ENCODE measurements at places on chromosomes 1 and 21.

GRCh38 chr1:181135437-181135731 lies 46.9 kb downstream of the IER5 start:
- DNase-seq, result peak; percentile 27

GRCh38 chr1:43348343-43348808 lies 10.4 kb upstream of the CDC20 start:
- DNase-seq, result no peak

GRCh38 chr1:234481771-234482170 lies 2.8 kb upstream of the TARBP1 start:
- no peak for DNase-seq

DNA sequence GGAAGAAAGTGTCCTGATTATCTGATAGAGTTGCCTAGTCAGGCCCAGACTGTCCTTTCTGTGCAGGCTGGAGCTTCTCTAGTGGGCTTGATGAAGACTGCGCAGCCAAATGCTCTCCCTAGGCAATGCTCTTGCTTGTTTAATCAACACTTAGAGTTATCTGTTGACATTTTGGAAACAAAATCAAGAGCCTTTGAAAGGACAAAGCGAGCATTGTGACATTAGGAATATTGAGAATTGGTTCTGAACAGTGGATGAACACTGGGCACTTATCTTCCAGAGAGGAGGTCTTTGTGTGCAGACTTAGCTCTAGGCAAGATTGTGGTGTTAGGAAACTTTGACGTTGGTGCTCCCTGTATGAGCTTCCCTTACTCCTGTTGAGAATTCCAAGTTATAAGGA lies 94.5 kb downstream of the DNTTIP2 start:
- no peak for DNase-seq

GRCh38 chr1:201142011-201142848 lies 12.0 kb downstream of the TMEM9 start:
- no peak for DNase-seq

DNA sequence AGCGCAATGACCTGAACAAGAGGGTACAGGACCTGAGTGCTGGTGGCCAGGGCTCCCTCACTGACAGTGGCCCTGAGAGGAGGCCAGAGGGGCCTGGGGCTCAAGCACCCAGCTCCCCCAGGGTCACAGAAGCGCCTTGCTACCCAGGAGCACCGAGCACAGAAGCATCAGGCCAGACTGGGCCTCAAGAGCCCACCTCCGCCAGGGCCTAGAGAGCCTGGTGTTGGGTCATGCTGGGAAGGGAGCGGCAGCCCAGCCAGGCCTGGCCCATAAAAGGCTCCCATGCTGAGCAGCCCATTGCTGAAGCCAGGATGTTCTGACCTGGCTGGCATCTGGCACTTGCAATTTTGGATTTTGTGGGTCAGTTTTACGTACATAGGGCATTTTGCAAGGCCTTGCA lies 5.4 kb upstream of the CCDC28B start:
- DNase-seq, result no peak

DNA sequence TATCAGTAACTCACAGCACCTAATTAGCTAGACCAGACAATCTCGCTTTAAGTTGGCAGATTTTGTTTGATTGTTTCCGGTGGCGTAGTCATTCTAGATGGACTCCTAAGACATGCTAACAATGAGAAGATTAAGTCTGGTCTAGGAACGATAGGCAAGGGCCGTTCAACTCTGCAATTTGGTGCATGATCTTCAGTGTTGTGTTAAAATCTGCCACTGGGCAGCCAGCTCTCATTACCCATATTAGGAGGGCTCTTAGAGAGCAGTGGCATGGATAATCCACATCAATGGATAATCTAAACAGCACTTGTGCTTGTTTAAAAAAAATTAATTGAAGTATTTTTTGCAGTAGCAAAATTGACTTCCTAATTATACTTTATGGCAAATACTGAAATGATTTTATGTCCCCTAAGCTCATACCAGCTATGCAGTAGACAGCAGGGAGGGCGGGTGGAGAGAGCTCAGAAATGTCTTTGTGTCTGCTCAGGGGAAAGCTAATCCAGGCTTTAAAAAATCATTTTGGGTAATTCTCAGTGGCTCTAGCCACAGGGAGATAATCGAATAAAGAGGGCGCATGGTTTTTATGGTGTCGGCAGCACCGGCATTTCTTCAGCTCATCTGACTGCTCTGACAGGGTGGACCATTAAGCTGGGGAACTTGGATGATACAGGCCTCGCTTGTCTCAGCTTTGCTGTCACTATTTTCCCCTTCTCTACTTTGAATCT lies 48.5 kb upstream of the IKBKE start:
- no peak for DNase-seq

GRCh38 chr1:226736001-226736907 lies 2.8 kb downstream of the ITPKB start:
- no peak for DNase-seq

DNA sequence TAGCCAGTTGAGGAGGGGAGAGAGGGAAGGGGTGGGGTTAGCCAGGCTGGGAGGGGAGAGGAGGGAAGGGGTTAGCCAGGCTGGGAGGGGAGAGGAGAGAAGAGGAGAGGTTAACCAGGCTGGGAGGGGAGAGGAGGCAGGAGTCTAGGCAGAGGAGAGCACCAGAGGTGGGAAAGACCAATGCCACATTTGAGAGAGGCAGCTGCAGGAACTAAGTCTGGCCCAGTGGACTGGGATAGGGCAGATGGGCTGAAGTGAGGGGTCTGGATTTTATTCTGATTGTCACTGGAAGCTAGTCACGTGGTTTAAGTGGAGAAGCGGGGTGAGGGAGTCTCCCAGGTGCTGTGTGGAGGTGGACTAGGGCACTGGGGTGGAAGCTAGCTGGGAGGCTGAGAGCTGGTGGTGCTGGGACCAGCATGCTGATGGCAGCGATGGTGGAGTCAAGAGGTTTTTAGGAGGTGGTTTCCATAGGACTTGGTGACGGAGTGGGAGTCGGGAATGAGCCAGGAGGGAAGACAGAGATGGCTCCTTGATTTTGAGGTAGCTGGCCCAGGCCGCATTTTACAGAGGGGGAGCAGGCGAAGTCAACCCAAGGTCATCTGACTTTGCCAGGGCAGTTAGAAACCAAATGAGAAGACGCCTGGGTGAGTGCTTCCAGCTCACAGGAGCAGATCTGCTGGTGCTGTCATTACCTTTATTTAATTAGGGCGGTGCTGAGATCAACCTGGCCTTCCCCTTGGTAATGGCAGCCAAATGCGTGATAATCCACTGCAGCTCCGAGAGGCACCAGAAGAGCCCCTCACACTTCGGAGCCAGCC lies 42.8 kb downstream of the DISP3 start:
- DNase-seq, result no peak

- no peak for DNase-seq
Observed at GRCh38 chr1:167263819-167264464, 43.3 kb downstream of the POU2F1 start.

- DNase-seq, result no peak
Observed at GRCh38 chr1:183694066-183694465, 41.0 kb upstream of the APOBEC4 start.

DNA sequence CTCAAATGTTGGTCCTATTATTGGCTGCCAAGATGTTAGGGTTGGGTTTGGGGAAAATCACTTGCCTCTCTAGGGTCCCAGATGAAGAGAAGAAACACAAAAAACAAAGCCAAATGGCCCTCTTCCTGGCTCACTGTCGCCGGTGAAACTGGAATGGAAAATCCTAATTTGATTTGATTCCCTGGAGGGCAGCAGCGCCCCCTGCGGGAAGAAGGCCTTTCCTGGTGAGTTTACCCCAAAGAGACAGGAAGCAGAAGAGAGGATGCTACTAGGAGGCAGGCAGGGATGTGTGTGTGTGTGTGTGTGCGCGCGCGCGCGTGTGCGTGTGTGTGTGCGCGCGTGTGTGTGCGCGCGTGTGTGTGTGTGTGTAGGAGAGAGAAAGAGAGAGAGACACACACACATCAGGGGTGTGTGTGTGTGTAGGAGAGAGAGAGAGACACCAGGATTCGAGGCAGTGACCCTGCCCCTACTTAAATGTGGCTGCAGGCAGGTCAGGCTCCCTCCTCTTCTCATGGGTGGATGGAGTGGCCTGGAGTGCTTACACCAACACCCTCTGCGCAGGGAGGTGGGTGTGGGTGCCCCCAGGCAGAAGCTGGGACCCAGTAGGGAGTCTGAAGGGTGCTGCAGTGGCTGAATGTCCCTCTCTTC lies 3.1 kb upstream of the SELENON start:
- DNase-seq, result peak; percentile 78

DNA sequence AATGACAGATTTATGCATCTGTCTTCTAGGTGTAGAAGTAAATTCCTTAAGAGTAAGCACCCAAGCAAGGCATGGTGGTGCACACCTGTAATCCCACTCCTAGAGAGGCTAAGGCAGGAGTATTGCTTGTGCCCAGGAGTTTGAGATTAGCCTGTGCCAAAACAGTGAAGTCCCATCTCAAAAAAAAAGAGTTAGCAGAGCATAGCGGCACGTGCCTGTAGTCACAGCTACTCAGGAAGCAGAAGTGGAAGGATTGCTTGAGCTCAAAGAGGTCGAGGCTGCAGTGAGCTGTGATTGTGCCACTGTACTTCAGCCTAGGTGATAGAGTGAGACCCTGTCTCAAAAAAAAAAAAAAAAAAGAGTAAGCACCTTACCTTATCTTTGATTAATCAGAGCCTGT lies 15.1 kb upstream of the TIPRL start:
- no peak for DNase-seq

GRCh38 chr21:32048353-32048752 lies 175.5 kb downstream of the HUNK start:
- no peak for DNase-seq

Measured in activated CD4-positive, alpha-beta T cell treated with anti-CD3 and anti-CD28 coated beads, Interleukin-10, Interleukin-2, amounts not matched to agents 100 ng/mL and 50 ng/mL, durations not matched to agents 16 hours and 8 hours (primary cell).